Hematopoietic multipotent progenitor cell treated with erythropoietin and hydrocortisone succinate and interleukin-3 and kit ligand, for 8 days (in vitro differentiated cells): ENCODE measurements at places on chromosomes 4 and X.

DNA sequence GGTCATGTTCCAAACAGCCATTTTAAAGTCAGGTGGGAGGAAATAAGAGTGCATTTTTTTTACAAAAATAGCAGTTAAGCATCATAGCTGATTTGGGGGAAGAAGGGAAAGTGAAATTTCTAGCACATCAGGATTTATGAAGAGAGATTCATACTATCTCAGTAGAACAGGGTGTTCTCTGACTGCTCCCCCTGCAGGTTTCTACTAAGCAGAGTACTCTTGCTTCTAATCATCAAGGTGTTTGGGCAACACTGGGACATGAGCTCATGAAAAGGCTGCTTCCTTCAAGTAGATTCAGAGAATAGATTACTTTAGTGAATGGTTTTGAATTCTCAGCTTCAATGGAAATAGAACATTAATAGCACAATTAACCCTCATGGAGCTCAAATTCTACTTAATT lies 591.4 kb upstream of the PCDH10 start:
- DNase-seq: no peak

- DNase-seq: no peak
Measured at GRCh38 chr4:94603170-94603747, 151.5 kb downstream of the PDLIM5 start.

DNA sequence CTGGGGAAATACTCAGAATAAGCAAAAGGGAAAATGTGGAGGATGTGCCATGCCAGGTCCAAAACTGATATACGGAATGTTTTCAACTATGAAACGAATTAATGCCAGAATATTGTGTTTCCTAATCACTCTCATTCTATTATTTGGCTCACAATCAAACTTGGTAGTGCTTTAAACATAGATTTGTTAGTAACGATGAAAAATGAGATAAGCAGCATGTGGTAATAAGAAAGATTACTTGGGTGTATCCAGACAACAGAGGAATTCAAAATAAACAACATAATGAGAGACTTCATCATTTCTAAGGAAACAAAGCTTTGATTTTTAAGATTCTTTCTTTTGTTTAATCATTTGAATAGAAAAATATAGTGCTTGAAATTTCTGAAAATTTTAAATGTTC lies 237.3 kb downstream of the TACR3 start:
- no peak for DNase-seq

DNA sequence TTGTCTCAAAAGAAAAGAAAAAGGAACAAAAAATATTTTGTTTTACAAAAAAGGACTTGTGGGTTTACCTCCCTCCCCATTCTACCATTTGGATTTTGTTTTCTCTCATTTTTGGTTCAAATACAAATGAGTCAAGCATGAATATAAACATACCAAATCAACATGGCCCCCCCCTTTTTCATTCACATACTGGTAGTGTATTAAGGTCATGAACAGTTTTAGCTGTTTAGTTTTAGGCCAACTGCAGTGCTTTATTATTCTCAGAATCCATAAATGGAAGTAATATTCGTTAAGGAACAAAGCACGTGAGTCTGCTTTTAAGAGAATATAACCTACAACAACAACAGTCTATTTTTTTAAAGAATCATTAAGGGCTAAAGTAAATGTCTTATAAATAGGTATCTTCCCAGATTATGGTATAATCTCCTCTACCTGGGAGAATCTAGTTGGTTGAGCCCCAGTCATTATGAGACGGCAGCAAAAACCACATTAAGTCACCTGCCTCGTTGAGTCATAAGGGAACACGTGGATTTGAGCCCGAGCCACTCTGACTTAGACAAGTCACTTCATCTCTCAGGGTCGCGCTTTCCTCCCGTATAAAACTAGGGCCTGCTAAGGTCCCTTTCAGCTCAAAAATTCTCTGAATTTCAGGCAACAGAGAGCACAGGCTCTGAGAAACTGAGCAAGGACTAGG lies 26.7 kb downstream of the BCLAF3 start:
- no peak for DNase-seq

DNA sequence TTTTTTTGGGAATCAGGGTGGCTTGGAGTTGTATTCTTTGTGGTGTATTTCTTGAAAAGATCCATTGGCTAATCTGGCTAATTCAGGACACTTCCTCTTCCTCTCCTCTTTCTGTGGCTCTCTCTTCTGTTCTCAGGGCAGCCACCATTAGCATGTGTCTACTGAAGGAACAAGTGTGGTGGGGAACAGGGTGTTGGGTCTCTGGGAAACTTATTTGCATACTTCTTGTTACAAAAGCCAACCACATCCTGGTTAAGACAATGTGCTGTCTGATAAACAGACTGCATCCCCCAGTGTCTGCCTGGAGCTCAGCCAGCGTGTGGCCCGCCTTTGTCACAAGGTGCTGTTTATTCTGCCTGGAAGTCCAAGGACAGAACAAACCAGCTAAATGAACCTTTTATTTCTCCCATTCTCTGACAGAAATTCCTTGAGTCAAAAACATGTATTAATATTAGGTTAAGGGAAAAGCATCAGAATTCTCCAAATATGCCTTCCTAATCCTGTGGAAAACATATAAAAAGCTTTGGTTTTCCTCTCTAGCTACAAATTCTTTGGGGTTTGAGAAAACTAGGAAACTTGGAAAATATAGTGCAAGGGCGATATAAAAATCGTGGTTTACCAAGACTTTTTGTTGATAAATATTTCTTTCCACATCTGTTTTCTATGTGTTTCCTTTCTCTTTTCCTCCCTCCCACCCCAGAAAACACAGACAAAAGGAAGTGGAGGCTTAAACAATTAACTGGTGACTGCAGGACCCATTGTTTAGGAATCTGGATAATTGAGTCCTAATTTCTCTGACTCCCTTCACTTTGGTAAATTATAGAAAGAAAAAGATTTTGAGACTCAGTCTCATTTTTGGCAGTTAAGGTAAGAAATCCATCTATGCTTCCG lies 203.6 kb downstream of the SPRY1 start:
- DNase-seq: peak; percentile 98

DNA sequence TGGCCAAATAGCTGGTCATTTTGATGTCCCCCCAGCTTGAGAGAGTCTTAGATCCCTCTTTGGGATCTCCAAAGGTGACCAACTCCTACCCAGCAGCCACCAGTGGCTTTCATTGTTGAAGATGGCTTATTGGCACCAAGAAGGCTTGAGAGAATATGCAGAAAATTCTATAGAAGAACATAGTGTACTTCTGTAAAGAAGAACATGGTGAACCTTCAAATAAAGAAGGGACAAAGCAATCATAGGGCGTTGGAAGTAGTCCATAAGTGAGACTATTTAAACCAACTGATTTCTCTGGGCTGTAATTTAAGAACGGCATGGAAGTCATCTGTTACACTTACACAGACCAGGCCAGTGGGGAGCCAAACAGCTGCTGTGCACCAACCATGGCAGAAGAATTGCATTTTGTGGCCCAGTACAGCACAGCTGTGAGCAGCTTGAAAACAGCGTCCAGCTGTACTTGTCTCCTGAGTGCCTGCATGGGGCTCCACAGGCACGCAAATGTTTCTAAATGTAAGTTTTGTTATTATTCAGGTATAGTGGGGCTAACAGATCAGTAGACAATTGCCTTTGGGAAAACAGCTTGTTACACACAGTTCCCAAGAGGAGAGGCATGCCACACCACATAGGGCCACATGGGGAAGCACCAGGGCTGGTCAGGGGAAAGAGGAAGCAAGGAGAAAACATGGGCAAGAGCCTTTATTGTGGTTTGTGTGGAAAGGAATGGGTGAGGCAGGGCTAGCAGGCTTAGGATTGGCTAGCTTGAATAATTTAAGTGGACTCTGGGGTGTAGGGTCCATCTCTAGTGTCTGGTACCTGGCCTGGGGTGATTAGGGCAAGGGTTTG lies 125.0 kb downstream of the ARHGAP6 start:
- no peak for DNase-seq

- DNase-seq: no peak
Measured at GRCh38 chr4:184994010-184994622, 24.2 kb upstream of the HELT start.

DNA sequence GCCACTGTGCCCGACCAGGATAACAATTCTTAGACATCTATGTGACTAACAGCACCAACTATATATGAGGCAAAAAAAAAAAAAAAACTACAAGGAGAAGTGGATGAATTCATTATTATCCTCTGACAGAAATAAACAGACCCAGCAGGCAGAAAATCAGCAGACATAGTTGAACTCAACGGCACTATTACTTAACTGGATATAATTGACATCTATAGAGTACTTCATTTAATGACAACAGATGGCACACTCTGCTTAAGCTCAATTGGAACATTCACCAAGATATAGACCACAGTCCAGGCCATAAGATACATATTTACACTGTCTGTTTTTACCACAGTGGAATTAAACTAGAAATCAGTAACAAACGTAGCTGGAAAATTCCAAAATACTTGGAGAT lies 13.3 kb downstream of the CLDN22 start:
- no peak for DNase-seq
